NCI-H524 treated with DMSO at 0.1 percent for 48 hours (cell line): ENCODE measurements at places on chromosomes 5 and 9.

DNA sequence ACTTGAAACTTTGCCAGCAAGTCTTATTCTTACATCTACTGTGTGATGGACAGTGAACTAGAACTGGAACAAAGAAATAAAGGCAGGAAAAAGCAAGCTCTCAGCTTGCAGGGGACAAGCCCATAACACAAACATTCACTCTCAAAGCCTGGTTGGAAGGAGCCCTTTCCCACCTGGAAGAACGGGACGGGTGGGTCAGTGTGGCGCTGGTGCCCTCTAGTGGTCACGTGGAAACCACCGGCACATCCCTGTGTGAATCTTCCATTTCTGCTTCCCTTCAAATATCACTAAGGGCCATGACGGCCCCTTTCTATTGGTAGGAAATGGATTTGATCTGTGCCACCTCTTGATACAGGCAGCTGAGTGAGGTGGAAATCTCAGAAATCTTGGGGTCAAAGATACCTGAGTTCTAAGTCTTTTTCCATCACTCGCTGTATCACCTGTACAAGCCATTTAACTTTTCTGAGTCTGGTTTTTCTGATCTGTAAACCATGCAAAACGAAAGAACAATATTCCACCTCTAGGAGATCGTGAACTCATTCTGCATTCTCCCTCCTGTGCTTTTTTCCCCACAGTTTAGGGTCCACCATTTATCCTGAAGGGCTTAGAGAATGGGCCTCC, 211.6 kb downstream of the MSX2 start:
- DNase-seq = no peak

DNA sequence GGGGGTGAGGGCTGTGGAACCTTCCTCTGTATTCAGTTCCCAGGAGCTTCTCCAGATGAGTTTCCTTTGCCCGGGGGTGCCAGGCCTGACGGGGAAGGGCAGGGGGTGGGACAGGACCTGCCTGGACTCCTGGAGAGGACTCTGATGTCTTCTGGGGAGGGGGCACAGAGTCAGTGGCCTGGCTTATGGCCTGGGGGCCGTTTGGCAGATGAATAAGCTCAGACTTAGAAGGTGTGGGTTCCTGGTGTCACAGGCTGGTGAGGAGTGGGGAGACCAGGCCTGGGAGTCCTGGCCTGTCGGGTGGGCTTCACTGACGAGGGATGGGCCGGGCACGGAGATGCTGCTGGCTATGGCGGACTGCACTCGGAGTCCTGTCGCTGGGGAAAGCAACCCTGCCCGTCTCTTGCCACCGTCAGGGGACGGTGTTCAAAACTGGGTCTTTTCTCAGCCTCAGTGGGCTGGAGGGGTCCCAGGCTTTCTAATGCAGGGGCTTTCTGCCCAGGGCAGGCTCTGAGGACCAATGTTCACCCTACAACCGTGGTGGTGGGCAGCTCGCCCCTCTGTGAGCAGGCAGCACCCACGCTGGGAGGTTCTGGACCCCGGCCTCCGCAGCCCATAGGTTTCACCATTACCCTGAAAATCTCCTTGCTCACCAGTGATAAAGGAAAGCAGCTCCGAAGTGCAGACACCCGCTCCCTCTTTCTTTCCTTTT, 16.2 kb downstream of the COL5A1 start:
- no peak for DNase-seq

DNA sequence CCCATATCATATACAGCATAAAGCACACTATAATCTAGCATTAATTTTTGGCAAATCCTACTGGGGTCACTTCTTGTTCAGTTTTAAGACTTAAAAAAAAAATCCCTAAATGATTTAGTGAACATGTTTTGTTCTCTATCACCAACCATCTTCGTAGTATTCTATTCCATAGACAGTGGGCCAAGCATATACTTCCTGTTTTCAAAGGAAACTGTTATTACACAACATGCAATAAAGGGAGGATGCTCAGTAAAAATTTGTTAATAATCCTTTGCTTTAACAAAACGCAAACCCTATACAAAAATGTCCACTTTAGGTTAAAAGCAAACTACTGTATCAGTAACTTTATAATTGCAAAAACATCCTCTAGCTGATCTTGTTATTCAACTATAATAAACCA, 13.0 kb downstream of the CCNH start:
- no peak for DNase-seq

- DNase-seq = no peak
Measured at GRCh38 chr5:173498739-173499470, 117.5 kb downstream of the BOD1 start.

- no peak for DNase-seq
Measured at GRCh38 chr9:127828262-127829031, 25.8 kb downstream of the FPGS start.

DNA sequence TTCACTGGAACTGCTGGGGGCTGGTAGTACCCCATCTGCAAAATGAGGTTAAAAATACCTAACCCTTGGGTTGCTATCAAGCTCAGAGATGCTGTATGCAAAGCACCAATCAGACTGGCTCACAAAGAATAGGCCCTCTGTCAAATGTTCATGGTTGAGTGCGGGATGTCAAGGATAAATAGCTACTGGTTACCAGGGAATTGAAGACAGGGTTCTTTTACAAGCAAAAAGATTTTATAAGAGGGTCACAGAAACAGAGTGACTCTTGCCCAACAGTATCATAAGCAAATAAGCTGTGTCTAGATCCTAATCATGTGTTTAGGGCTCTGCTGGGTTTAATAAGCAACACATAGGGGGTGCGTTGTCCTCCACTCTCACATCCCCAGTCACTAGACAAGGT, 11.9 kb downstream of the SYK start:
- no peak for DNase-seq
